ENCODE measurements at places on chromosomes 16 and 17.

- H3K4me1 ChIP-seq = peaks cover 3% of the 10 kb centered on the region
- H3K27me3 ChIP-seq = no peaks in the 10 kb centered on the region
- no peak for DNase-seq
- no peak overlapping the region for H3K27ac ChIP-seq
- peaks cover 10% of the 10 kb centered on the region for H3K36me3 ChIP-seq
- H3K4me3 ChIP-seq = no peak overlapping the region
Observed at GRCh38 chr17:50064253-50065001, 8.5 kb downstream of the ITGA3 start.

DNA sequence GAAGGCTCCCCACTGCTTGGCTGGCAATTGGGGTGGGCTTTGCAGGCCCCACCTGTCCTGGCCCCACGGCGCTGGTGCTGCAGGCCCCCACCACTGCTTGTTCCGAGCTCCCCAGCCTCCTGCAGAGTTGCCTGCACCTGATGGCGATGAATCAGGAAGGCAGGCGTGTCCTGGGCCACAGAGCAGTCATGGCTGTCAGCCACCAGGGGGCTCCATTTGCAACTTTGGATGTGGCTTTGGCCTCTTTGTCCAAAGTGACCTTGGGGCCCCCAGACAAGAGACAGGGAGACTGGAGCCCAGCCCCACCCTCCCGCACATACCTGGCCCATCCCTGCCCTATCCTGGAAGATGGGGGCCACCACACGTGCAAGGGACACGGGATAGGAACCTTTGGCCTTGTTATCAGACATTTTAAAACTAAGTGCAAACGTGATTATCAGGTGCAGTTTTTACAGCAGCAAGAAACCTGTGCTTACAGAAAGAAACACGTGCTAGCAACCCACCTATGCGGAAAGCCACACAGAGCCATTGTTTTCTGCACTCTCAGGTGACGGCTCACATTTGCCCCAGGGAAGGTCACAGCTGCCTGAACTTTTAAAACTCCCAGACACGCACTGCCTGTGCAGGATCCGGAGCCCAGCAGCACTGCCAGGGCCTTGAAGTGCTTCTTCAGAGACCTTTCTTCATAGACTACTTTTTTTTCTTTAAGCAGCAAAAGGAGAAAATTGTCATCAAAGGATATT lies at the start of gene DNASE1:
Gene DNASE1 (plus strand): TSS at position 443 of the 743 bp plus-strand sequence. CDS start 683 bp downstream, outside the sequence.
- no peaks in the 10 kb centered on the region for H3K27me3 ChIP-seq
- peaks cover 27% of the 10 kb centered on the region for H3K36me3 ChIP-seq
- no peak within 1 kb of the TSS for H3K27ac ChIP-seq
- DNase-seq = peak; percentile 28
- H3K4me1 ChIP-seq = peaks cover 6% of the 10 kb centered on the region
- no peak within 1 kb of the TSS for H3K4me3 ChIP-seq

GRCh38 chr17:13114601-13115031 lies 96.8 kb upstream of the ELAC2 start:
- no peaks in the 10 kb centered on the region for H3K36me3 ChIP-seq
- H3K4me3 ChIP-seq = no peak overlapping the region
- H3K27ac ChIP-seq = no peak overlapping the region
- peaks cover 4% of the 10 kb centered on the region for H3K27me3 ChIP-seq
- no peak for DNase-seq
- H3K4me1 ChIP-seq = no peaks in the 10 kb centered on the region

DNA sequence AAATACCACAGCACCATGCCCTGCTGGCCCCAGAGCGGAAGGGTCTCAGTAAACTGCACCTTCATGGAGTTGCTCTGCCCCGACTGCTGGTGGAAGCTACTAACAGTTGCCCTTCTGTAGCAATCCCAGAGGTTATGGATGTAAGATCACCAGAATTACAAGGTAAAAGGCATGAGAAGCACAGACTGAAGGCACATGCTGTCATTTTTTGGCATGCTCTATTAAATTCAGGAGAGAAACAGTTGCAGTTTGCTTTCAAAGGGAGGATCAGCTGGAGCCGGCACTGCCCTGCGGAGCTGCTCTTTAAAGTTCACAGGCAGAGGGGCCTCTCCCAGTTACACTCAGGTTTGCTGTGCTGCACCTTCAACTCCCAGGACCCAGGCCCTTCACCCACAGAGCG lies 19.2 kb downstream of the NPRL3 start:
- H3K36me3 ChIP-seq = peaks cover 5% of the 10 kb centered on the region
- no peaks in the 10 kb centered on the region for H3K4me1 ChIP-seq
- H3K4me3 ChIP-seq = no peak overlapping the region
- no peak overlapping the region for H3K27ac ChIP-seq
- no peak for DNase-seq

DNA sequence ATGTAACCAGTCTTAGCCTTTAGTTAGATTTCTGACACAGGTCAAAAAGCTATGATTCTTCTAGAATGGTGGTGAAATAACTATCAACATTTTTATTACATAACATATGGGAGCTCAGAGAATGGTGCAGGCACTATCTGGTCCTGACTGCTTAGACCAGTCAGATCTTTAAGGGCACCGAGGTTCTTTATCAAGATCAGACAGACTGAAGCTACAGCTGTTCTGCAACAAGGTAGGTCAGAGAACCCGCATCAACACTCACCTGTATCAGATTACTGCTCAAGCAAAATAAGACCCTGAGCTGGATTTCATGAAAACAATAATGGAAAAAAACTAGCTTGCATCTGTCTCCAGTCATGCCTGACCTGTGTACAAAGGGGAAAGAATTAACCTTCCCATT lies 160.4 kb downstream of the KCNJ2 start:
- peaks cover under 1% of the 10 kb centered on the region for H3K27me3 ChIP-seq
- H3K4me1 ChIP-seq = no peaks in the 10 kb centered on the region
- no peak overlapping the region for H3K4me3 ChIP-seq
- no peak for DNase-seq
- no peak overlapping the region for H3K27ac ChIP-seq

DNA sequence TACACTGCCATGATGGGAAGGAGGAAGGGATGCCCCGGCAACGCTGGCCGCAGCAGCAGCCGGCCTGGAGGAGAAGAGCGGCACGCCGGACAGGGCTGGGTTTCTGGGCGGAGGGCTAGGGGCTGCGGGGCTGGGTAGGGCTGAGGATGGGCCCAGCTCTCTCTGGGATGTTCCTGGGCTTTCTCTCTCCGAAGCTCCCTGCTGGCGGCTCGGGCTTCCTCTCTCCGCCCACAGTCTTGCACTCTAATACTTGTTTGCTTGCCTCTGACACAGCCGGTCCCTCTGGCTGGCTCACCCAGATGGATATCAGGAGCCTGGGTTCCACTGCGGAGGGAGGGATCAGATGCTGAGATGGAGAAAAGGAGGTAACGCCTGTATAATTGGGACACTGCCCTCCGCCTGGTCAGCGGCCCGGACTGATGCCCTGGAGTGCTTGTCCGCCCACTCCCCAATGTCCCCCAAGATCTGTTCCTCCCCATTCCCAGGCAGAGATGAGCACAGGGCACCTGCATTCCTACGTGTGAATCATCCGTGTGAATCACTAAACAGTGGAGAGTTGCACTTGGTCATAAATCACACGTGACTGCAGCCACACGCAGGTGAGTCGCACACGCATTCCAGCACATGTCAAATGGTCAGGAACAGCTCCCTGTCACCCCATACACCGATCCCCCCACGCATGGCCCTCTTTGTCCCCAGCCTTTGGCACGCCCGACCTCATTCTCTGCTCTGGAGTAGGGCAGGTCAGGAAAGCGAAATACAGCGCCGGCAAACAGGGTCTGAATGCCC lies at the start of gene ALOXE3:
Gene ALOXE3 (minus strand): TSS at position 535 of the 789 bp plus-strand sequence. CDS start 524 bp downstream, at position 11.
- peak within 1 kb of the TSS; percentile 91 for H3K4me3 ChIP-seq
- H3K27ac ChIP-seq = peak within 1 kb of the TSS; percentile 86
- H3K36me3 ChIP-seq = peaks cover under 1% of the 10 kb centered on the region
- peaks cover 39% of the 10 kb centered on the region for H3K4me1 ChIP-seq
- peaks cover 63% of the 10 kb centered on the region for H3K27me3 ChIP-seq
- no peak for DNase-seq

GRCh38 chr17:49108318-49108717 lies 24.3 kb upstream of the B4GALNT2 start:
- H3K27ac ChIP-seq = no peak overlapping the region
- H3K27me3 ChIP-seq = peaks cover 13% of the 10 kb centered on the region
- no peak for DNase-seq
- H3K36me3 ChIP-seq = no peaks in the 10 kb centered on the region

DNA sequence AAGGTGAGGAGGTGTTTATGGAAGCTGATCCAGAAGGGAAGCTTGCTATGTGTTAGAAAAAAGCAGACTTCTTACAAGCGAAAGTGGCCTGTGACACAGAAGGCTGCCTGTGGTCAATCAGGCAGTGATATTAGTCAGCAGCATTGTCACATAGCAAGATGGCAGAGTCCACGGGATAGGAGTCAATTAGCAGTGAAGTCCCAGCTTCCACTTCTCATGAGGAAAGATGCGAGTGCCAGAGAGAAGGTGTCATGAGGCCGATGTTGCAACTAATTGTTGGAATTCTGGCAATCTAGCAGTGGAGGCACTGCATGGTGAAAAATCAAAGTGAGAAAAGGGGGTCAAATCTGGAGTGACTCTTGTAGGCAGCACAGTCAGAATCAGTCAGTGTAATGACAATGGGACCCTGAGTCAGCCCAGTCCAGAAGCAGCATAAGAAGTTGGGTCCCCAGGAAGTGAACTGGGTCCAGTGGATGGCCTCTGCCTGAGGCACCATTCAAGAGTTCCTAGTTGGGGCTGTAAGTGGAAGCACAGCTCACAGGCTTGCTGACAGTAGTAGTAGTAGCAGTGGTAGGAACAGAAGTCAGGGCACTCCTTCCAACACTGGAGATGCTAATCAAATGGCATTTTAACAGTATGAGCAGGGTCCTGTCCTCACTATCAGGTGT lies 85.1 kb downstream of the TNFRSF13B start:
- H3K4me3 ChIP-seq = no peak overlapping the region
- no peak overlapping the region for H3K27ac ChIP-seq
- no peaks in the 10 kb centered on the region for H3K36me3 ChIP-seq
- H3K27me3 ChIP-seq = no peaks in the 10 kb centered on the region

GRCh38 chr17:77869665-77870132 lies 88.8 kb upstream of the TNRC6C start:
- peak overlapping the region; percentile 6 for H3K4me3 ChIP-seq
- H3K4me1 ChIP-seq = peaks cover 26% of the 10 kb centered on the region
- no peak for DNase-seq
- H3K27me3 ChIP-seq = peaks cover 20% of the 10 kb centered on the region
- H3K27ac ChIP-seq = no peak overlapping the region
- peaks cover 2% of the 10 kb centered on the region for H3K36me3 ChIP-seq

Measured in activated T-helper 1 cell treated with anti-CD3 and anti-CD28 coated beads, Interleukin-12 subunit alpha, Interleukin-12 subunit beta, Interleukin-2, Interleukin-4 antibody, amounts not matched to agents 30 ng/mL and 10 ng/mL and 1 ng/mL, durations not matched to agents 14 hours and 24 hours and 36 hours (primary cell).